ENCODE measurements at places on chromosomes 11 and 22. TPM values are rescaled to one million over a fixed set of nuclear protein-coding genes. Genes with fewer than 3 reads are reported as not detected.

- peaks cover 5% of the 10 kb centered on the region for H3K4me1 ChIP-seq
- no peak for DNase-seq
- no peaks in the 10 kb centered on the region for H3K27me3 ChIP-seq
Observed at GRCh38 chr22:48477031-48477721, 1350.5 kb downstream of the BRD1 start.

DNA sequence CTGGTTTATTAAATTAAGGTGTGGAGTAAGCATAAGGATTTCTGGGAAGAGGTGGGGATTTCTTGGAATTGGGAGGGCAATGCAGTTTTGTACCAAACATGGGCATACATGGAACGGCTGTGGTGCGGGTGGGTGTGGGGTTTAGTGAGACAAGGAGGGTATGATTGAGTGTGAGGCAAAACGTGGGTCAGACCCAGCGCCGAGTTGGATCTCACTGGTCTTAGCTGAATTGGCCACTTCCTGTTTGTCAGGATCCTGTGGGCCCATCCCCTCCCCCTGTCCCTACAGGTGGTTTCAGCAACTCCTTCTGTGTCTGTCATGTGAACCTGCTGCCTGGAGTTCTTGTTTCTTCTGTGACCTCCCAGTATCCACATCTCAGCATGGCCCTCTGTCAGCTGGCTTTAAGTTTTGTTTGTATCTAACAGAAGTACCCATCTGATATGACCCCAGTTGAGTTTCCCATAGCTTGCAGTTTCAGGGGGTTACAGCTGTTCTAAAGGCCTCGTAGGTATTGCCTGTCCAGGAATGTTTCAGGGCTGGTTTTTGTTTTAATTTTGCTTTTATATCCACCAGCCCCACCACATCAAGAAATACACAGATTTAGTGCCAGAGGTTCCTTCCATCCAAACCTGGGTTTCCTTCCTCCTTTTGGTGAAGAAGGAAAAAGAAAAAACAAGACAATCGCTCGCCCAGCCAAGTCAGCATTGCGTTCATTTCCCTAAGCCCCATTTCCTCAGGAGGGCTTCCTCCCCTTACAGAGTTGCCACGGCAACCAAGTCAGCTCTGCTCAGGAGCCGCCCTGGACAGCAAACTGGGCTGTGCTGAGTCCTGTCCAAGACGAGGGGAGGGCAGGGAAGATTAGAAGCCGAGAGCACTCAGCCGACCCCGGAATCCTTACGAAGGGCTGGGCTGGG, 6.0 kb downstream of the APOL1 start:
- H3K27ac ChIP-seq: peak overlapping the region; percentile 47
- no peak overlapping the region for H3K4me3 ChIP-seq
- H3K27me3 ChIP-seq: no peaks in the 10 kb centered on the region
- peaks cover 7% of the 10 kb centered on the region for H3K4me1 ChIP-seq
- DNase-seq: no peak

- H3K27ac ChIP-seq: no peak overlapping the region
- H3K4me1 ChIP-seq: peaks cover 11% of the 10 kb centered on the region
- DNase-seq: no peak
- H3K36me3 ChIP-seq: no peaks in the 10 kb centered on the region
Observed at GRCh38 chr11:9714272-9714940, 50.5 kb downstream of the SWAP70 start.

DNA sequence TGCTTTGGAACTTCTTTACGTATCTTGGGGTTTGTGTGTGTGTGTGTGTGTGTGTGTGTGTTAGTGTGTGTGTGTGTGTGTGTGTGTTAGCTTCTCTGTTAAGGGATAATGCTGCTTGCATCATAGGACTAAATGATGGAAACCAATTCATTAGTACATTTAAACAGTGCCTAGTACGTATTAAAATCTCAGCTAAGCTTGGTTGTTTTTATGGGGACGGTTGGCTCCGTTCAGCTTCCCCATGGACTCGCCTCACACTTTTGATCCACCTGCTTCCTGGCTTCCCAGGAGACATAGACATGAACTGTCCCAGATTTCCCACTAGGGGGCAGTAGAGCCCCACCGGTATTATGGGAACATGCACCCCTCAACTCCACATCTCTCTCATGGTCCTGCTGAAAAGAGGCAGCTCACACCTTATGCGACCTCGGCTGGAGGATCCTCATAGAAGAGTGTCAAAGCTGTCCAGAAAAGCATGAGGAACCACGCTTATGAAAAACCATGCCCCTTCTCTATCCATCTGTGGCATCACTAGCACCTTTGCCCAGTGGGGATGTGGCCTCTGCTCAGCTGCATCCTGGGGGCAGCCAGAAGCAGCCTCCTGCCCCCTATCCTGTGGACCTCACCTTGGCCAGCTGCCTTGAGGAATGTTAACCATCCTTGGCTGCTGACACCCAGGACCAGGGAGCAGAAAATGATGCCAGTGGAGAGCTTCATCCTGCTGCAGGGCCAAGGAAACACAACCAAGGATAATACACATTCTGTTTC, 9.7 kb upstream of the SAAL1 start:
- H3K4me3 ChIP-seq: no peak overlapping the region
- peak; percentile 60 for DNase-seq
- H3K27me3 ChIP-seq: peaks cover 3% of the 10 kb centered on the region
- no peak overlapping the region for H3K27ac ChIP-seq
- no peaks in the 10 kb centered on the region for H3K4me1 ChIP-seq

GRCh38 chr22:48391171-48391711, 1436.4 kb downstream of the BRD1 start:
- H3K27me3 ChIP-seq: no peaks in the 10 kb centered on the region
- DNase-seq: no peak
- H3K4me1 ChIP-seq: 0 out of 2 replicates have a peak, but pooled peaks cover 4% of the 10 kb centered on the region
- H3K27ac ChIP-seq: no peak overlapping the region

GRCh38 chr11:123682696-123683410, 28.4 kb upstream of the SCN3B start:
- no peak for DNase-seq
- no peaks in the 10 kb centered on the region for H3K27me3 ChIP-seq
- H3K4me3 ChIP-seq: no peak overlapping the region
- H3K27ac ChIP-seq: no peak overlapping the region
- H3K4me1 ChIP-seq: no peaks in the 10 kb centered on the region
- H3K36me3 ChIP-seq: no peaks in the 10 kb centered on the region

DNA sequence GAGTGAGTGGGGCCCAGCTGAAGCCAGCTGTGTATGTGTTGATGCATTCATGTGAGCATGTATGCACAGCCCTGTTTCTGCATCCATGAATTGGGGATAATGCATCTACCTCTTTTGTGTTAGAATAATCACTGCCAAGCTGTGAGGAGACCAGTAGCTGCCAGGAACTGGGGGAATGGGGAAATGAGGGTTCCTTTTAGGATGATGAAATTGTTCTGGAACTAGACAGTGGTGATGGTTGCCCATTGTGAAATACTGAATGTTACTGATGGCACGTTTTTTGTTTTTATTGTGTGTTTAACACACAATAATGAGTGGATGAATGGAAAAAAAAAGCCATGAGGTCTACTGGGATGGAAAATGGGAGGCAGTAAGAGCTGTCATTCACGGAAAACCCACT, 45.3 kb upstream of the WNT11 start:
- 0 out of 2 replicates have a peak, but pooled peaks cover under 1% of the 10 kb centered on the region for H3K4me1 ChIP-seq
- DNase-seq: no peak
- no peaks in the 10 kb centered on the region for H3K36me3 ChIP-seq
- no peak overlapping the region for H3K4me3 ChIP-seq
- H3K27ac ChIP-seq: no peak overlapping the region
- no peaks in the 10 kb centered on the region for H3K27me3 ChIP-seq

DNA sequence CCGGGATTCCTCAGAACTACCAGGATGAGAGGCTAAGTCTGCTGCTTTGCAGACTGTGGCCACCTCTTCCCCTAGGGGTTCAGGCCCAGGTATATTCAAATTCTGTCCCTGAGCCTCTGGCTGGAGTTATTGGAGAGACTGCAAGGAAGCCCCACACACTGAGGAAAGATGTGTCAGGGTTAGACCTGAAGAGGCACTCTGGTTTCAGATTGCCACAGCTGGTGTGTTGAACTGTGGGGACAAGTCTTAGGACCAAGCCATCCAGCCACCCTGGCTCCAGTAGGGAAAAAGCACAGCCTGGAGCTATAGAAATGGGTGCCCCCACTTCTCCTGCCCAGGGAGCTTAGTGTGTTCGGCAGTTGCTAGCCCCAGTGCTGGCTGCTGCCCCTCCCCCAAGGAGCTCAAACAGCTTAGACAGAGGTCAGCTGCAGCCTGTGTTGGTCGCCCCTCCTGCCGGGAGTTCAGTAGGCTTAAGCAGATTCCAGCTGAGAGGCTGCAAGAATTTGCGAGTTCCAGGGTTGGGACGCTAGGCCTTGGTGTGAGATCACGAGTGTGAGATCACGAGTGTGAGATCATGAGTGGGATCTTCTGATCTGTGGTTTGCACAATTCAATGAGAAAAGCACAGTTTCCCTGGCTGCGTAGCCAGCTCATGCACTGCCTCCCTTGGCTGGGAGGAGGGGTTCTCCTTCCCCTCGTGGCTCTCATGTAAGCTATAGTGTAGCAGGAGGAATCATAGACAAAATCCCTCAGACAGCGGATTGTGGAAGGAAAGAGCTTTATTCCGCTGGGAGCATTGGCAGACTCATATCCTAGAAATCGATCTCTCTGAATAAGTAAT, 552.1 kb upstream of the CHORDC1 start:
- peak; percentile 48 for DNase-seq
- no peaks in the 10 kb centered on the region for H3K27me3 ChIP-seq
- H3K27ac ChIP-seq: no peak overlapping the region
- peaks cover 3% of the 10 kb centered on the region for H3K4me1 ChIP-seq
- no peaks in the 10 kb centered on the region for H3K36me3 ChIP-seq

DNA sequence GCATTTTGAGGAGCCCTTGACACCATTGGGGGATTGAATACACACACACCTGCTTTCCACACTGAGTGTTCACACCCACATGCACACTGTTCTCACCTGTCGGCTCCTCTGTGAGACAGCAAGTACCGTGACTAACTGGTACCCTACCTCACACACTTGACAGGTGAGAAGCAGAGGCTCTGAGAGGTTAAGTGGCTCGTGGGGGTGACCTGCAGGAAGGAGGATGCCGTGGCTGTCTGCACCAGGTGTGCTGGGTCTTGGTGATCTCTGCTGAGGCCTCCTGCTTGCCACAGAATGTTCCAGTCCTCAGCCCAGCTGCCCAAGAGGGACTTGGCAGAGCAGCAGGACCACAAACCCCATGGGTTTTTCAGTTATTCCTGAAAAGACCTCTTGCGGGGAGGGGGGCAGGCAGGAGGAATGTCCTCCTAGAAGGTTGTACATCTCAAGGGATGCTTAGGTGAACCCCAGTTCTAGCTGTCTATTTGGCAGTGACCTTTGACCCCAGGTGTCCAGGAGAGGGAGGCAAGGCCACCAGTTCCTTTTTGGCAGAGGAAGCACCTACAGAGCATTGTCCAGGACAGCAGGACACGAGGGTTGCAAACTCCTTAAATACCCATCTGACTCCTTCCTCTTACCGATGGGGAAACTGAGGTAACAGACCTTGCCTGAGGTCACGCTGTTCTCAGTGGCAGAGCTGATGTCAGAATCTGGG, 66.0 kb downstream of the SHISAL1 start:
- no peak overlapping the region for H3K4me3 ChIP-seq
- no peaks in the 10 kb centered on the region for H3K4me1 ChIP-seq
- no peak overlapping the region for H3K27ac ChIP-seq
- DNase-seq: no peak

GRCh38 chr11:33931067-33931466, 39.2 kb upstream of the LMO2 start:
- H3K27ac ChIP-seq: no peak overlapping the region
- no peaks in the 10 kb centered on the region for H3K27me3 ChIP-seq
- no peak overlapping the region for H3K4me3 ChIP-seq

GRCh38 chr11:95766701-95767100, 22.9 kb downstream of the FAM76B start:
- no peak for DNase-seq
- no peaks in the 10 kb centered on the region for H3K4me1 ChIP-seq
- H3K36me3 ChIP-seq: no peaks in the 10 kb centered on the region

DNA sequence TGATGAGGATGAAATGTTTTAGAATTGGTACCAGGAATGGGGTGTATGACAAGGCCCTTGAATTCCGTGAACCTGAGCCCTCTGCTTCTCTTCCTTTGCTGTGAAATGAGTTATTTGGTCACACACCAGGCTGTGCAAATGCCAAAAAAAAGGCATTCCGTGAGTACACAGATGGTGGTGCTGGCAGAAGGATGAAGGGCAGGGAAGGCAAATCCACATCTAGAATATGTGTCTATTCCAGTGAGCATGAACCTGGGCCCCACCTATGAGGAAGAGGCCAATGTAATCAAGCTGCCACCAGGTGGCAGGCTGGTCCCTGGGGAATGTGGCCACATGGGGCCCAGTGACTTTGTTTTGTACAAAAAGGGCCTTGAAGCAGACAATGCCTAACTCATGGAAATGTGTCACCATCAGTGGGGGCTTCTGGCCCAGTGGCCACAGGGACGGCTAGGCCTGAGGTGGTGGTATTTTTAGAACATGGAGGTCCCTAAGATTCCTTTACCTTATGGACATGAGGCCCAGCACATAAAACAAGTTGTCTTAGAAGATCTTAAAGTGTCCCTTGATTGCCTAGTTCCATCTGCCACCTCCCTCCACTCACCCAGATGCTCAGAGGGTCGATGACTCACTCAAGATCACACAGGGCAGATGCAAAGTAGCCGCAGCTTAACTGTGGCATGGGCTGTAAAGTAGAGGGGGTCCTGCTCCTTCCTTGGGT, 3.9 kb upstream of the RNF215 start:
- H3K27ac ChIP-seq: no peak overlapping the region
- peak; percentile 54 for DNase-seq
- H3K4me3 ChIP-seq: no peak overlapping the region
- H3K36me3 ChIP-seq: no peaks in the 10 kb centered on the region

DNA sequence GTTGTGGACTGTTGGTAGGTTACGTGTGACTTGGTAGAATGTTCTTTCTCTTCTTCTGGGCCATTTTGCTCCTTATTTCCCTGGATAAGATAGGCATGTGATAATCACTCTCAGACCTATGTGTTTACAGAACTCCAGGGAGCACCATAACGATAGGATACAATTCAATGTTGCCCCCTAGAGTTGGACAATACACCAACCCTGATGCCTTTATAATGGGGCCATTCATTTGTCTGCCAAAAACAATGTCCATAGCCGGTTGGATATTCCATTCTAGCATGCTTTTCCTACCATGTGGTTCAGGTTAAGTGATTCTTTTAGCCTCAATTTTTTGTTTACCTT, 60.5 kb downstream of the APIP start:
- DNase-seq: no peak
- H3K27ac ChIP-seq: no peak overlapping the region
- no peaks in the 10 kb centered on the region for H3K27me3 ChIP-seq
- H3K4me1 ChIP-seq: no peaks in the 10 kb centered on the region

- H3K27ac ChIP-seq: no peak overlapping the region
- no peak for DNase-seq
- peaks cover 5% of the 10 kb centered on the region for H3K4me1 ChIP-seq
- H3K27me3 ChIP-seq: no peaks in the 10 kb centered on the region
- H3K4me3 ChIP-seq: no peak overlapping the region
Observed at GRCh38 chr11:118961189-118961588, 5.1 kb downstream of the UPK2 start.

The CHRNA10 gene
- 1.1 TPM for total RNA-seq

The CABP4 gene
- total RNA-seq: not detected

The KCNK4 gene
- not detected for total RNA-seq

The FJX1 gene
- total RNA-seq: 14.2 TPM

The FGF4 gene
- total RNA-seq: 2.0 TPM

The NPAS4 gene
- 0.88 TPM for total RNA-seq

The RFPL1 gene
- total RNA-seq: not detected
